Thyroid gland (tissue), 4 donors: ENCODE measurements at places on chromosomes 4 and X. TPM values are rescaled to one million over a fixed set of nuclear protein-coding genes. Genes with fewer than 3 reads are reported as not detected.

The UXT gene
- total RNA-seq = 89.3 TPM

GRCh38 chr4:8208565-8208964 is 9.5 kb downstream of the SH3TC1 start:
- H3K27ac ChIP-seq = no peak overlapping the region
- no peaks in the 10 kb centered on the region for H3K36me3 ChIP-seq
- H3K4me3 ChIP-seq = no peak overlapping the region
- no peaks in the 10 kb centered on the region for H3K27me3 ChIP-seq
- DNase-seq = no peak

DNA sequence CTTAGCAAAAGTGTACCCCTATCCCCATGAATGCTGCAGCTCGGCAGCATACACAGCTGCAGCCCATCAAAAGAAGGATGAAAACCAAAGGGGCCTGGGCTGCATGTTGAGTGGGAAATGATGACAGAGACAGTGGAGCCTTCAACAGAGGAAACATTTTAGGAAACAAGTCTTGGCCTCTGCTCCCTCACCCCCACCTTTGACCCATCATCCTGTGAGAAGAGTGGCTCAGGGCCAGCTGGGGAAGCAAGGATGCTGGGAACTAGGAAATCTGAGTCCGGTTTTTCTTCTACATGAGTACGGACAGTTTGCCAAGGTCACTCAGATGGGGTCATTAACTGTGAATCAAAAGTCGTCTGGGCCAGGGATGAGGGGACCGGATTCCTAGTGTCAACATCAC is 37.2 kb downstream of the IDS start:
- peaks cover 9% of the 10 kb centered on the region for H3K4me1 ChIP-seq
- DNase-seq = no peak
- no peaks in the 10 kb centered on the region for H3K27me3 ChIP-seq

- no peaks in the 10 kb centered on the region for H3K36me3 ChIP-seq
- no peak overlapping the region for H3K4me3 ChIP-seq
- no peak overlapping the region for H3K27ac ChIP-seq
- no peaks in the 10 kb centered on the region for H3K27me3 ChIP-seq
- no peaks in the 10 kb centered on the region for H3K4me1 ChIP-seq
These were observed 263.7 kb downstream of the IL1RAPL1 start for GRCh38 chrX:28850955-28851354.

The MAGEA2 gene
- total RNA-seq = not detected

DNA sequence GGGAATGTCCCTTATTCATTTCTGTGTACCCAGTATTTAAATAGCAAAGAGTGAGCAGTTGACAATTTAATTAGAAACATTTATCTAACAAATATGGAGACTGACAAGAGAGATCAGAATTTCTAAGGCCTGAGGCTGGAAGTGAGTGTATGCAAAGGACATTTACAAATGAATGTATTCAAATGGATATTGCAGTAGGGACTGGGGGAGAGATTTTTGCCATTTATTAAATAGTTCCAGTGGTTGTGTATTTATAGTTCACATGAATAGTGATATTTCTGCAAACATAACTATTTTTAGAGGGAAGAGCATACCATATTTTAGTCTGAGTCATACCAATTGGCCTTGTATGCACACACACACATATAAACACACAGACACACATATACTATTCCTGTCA is 592.4 kb downstream of the GLUD2 start:
- H3K4me1 ChIP-seq = no peaks in the 10 kb centered on the region
- no peak for DNase-seq
- H3K4me3 ChIP-seq = no peak overlapping the region
- H3K27ac ChIP-seq = no peak overlapping the region
- no peaks in the 10 kb centered on the region for H3K27me3 ChIP-seq

The NPNT gene
- 907 TPM for total RNA-seq

DNA sequence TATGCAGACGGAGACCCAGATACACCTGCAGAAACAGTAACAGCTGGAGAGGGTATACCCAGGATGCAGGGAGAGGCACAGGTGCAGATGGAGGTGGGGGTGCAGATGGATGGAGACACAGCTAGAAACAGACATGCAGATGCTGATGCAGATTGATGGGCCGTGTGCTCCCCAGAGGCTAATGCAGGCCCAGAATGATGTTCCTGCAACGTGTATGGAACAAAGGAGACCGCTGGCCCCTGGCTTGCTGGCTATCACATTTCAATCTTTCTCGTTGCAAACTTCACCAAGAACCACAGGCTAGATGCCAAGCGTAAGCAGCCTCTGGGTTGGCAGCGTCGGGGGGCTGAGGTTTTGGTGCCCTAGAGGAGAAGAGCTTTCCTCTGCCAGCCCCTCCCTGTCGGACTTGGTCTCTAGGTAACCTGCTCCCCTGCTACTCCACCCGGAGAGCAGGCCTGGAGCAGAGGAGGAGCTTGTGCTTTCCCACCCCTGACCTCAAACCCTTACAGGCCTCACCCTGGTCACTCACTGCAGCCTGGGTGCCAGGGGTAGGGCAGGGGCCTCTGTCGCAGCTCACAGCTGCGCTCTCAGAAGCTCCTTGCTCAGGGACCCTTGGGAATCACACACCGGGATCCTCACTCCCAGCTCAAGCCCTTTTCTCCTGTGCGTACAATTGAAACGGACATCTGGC is 69.0 kb upstream of the PSAPL1 start:
- H3K27ac ChIP-seq = no peak overlapping the region
- no peaks in the 10 kb centered on the region for H3K36me3 ChIP-seq
- no peaks in the 10 kb centered on the region for H3K4me1 ChIP-seq
- no peaks in the 10 kb centered on the region for H3K27me3 ChIP-seq

DNA sequence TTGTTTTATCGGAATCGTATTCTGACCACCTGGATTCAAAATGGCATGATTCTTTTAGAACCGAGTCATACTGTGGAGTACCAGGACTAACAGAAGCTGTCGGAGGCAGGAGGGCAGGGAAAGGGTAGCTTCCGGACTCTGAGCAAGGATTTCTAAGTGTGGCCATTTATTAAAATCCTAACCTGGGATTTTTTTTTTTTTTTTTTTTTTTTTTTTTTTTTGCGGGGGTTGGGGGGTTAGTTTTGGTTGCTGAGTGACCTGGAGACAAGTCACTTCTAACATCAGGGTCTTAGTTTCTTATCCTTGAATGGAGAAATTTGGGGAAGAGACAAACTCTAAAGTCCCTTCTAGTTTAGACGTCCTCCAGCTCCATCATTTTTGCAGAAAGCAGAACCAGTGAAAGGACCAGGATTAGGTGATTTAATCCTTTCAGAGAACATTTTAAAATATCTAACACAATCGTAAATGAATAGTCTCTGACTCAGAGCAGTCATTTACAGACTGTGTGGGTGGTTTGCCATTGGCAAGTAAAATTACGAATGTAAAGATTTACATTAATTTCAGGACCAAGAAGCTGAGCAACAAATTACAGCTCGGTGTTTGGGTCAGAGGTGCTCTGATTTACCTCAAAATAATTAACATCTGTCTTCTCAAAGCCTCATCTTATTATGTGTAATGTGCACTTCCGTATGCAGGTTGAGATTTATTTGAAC is 7.3 kb downstream of the SLC25A5 start:
- no peak overlapping the region for H3K27ac ChIP-seq
- no peaks in the 10 kb centered on the region for H3K27me3 ChIP-seq
- H3K4me1 ChIP-seq = no peaks in the 10 kb centered on the region
- H3K36me3 ChIP-seq = peaks cover 9% of the 10 kb centered on the region
- DNase-seq = no peak

GRCh38 chr4:2320746-2321145 is 58.8 kb upstream of the MXD4 start:
- DNase-seq = no peak
- H3K27ac ChIP-seq = no peak overlapping the region
- no peaks in the 10 kb centered on the region for H3K27me3 ChIP-seq
- H3K4me1 ChIP-seq = no peaks in the 10 kb centered on the region

The NPY5R gene
- 0.67 TPM for total RNA-seq

The CLDN34 gene
- total RNA-seq = not detected

GRCh38 chrX:40177117-40177430 is 79.3 kb upstream of the BCOR start:
- H3K27me3 ChIP-seq = no peaks in the 10 kb centered on the region
- H3K4me3 ChIP-seq = no peak overlapping the region
- H3K36me3 ChIP-seq = no peaks in the 10 kb centered on the region
- peak; percentile 47 for DNase-seq
- peaks cover 15% of the 10 kb centered on the region for H3K4me1 ChIP-seq
- peak overlapping the region; percentile 88 for H3K27ac ChIP-seq

- H3K27ac ChIP-seq = no peak overlapping the region
- no peak for DNase-seq
- no peaks in the 10 kb centered on the region for H3K27me3 ChIP-seq
- peaks cover 18% of the 10 kb centered on the region for H3K4me1 ChIP-seq
These were observed 163.6 kb downstream of the SPRY1 start for GRCh38 chr4:123559955-123560871.

DNA sequence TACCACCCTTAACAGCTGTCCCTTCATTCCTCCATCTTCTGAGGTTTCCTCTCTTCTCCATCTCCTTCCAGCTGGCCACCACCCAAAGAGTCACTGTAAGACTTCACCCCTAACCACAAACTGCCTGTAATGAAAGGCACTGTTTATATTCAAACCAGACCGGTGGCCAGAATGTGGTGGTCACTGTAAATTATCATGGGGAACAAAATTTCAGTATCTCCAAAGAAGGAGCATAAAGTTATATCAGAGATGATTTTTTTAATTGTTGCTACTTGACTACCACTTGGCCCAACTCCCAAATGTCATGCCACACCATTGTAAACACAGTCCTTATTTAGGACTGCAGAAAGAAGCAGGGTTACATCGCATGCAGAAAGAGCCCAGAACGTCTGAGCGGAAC is 44.8 kb downstream of the SMARCA1 start:
- H3K27ac ChIP-seq = no peak overlapping the region
- no peaks in the 10 kb centered on the region for H3K4me1 ChIP-seq
- H3K4me3 ChIP-seq = no peak overlapping the region
- H3K36me3 ChIP-seq = no peaks in the 10 kb centered on the region
- DNase-seq = no peak

The KDR gene
- total RNA-seq = 153 TPM

GRCh38 chr4:92864096-92864495 is 560.3 kb downstream of the GRID2 start:
- no peaks in the 10 kb centered on the region for H3K4me1 ChIP-seq
- no peak overlapping the region for H3K4me3 ChIP-seq
- no peak for DNase-seq
- H3K27me3 ChIP-seq = no peaks in the 10 kb centered on the region
- H3K27ac ChIP-seq = no peak overlapping the region

GRCh38 chrX:38701073-38701472 is 100.2 kb upstream of the MID1IP1 start:
- H3K27me3 ChIP-seq = no peaks in the 10 kb centered on the region
- no peak overlapping the region for H3K4me3 ChIP-seq
- no peaks in the 10 kb centered on the region for H3K36me3 ChIP-seq
- no peak for DNase-seq
- H3K27ac ChIP-seq = no peak overlapping the region
- H3K4me1 ChIP-seq = no peaks in the 10 kb centered on the region

DNA sequence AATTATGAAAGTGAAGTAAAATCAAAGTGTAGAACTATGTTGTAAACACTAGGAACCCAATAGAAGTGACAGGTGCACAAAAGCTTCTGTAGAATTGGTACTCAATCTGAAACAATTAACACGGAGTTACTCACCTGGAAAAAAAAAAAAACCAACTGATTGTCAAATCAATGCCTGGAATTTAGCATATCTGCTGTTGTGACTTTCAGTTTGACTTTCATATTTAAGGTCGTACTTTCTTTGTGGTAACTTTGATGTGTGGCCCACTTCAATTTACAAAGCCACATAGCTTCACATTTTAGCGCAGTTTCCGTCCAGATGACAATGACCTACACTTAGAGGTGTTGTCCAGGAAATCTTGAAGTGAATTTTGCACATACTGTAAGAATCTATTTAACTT is 1124.9 kb downstream of the STIM2 start:
- H3K4me3 ChIP-seq = no peak overlapping the region
- no peak overlapping the region for H3K27ac ChIP-seq
- DNase-seq = no peak
- H3K36me3 ChIP-seq = no peaks in the 10 kb centered on the region
- no peaks in the 10 kb centered on the region for H3K27me3 ChIP-seq
- no peaks in the 10 kb centered on the region for H3K4me1 ChIP-seq

DNA sequence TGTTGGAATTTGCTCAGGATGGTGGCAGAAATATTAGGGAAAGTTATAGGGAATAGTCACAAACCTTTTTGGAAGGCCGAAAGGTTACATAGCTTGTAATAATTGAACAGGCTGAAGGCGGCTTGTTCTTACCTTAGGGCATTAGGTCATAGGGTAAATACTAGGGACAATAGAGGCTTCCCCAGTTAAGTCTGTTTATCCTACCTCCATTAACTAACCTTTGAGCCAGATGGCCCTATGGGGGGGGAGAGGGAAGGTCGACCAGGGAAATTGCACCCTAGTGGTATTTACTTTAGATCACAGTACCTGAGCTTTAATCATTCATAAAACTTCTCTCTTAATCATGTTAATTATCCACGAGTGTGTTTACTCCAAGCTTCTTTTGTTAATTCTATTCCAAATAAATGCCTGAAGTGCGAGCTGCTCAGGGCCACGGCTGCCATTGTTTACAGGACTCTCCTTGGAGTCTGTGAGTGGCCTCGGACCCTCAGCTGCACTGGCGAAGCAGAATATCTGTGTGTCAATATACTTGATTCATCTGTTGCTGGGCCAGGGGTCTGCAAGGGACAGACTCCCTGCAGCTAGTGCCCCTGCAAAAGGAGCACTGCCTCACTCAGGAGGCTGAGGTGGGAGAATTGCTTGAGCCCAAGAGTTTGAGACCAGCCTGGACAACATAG is 22.9 kb downstream of the PAGE2 start:
- DNase-seq = no peak
- no peaks in the 10 kb centered on the region for H3K36me3 ChIP-seq
- no peak overlapping the region for H3K27ac ChIP-seq
- no peak overlapping the region for H3K4me3 ChIP-seq

DNA sequence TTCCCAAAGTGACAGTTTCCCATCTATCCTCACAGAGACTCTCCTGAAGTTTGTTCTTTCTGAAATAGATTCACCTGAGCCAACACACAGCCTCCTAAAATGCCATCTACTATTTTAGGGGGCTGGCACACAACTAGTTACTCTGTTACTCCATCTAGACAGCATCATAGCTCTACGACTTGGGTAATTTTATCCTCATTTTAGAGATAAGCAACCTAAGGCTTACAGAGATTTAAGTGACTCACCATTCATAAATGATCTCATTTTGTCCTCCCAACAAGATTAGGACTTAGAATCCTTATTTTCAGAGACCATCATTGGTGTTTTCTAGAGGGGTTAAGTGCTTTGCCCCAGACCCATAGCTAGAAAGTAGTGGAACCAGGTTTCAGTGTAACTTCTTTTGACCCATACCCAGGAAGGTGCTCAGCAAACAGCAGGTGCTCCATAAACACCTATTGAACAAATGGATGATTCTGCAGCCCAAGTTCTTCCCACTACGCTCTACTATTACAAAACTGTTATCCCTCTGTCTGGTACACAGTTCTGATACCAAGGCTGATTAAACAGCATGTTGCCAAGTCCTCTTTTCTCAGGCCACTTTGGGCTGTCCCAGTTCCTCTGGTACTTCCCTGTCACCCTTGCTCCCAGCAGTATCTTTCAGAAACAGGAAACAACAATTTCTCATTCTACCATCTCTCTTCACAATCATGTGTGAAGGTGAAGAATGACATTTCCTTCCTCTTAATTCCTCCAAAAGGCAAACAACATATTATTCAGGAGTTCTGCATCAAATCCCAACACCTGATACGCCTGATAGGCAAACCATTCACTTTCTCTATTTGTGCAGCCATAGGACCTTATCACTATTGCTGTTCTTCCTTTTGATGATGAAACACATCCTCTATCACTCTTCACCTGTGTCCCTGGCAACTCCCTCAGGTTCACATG is 304.7 kb upstream of the TAPT1 start:
- H3K27ac ChIP-seq = no peak overlapping the region
- H3K36me3 ChIP-seq = no peaks in the 10 kb centered on the region
- H3K4me1 ChIP-seq = peaks cover 35% of the 10 kb centered on the region
- no peak overlapping the region for H3K4me3 ChIP-seq
- H3K27me3 ChIP-seq = no peaks in the 10 kb centered on the region
